ENCODE measurements at places on chromosomes 5 and 9.

- no peak for DNase-seq
These were observed 5.2 kb upstream of the ITGA2 start for GRCh38 chr5:52983731-52984636.

- DNase-seq, result no peak
These were observed 5.1 kb downstream of the ZNF462 start for GRCh38 chr9:106868087-106868486.

GRCh38 chr5:109922381-109922995, 232.8 kb downstream of the MAN2A1 start:
- no peak for DNase-seq

DNA sequence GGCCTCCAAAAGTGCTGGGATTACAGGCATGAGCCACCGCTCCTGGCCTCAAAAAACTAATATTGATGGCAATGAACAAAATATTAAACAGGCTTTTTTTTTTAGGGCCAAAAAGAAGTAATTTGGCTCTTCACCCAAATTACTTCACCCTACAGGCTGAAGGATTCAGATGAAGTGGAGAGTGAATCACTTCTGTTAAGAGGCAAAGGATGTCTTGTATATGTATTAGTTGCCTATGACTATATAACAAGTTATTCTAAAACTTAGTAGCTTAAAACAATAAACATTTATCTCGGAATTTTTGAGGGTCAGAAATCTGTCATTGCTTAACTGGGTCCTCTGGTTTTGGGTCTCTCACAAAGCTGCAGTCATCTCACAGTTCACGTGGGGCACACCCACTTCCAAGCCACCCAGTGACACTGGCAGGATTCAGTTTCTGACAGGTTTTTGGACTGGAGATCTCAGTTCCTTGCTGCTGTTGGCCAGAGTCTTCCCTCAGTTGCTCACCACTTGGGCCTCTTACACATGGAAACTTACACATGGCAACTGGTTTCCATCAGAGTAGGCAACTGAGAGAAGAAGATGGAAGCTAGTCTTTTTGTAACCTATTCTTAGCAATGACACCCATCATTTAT, 66.7 kb downstream of the IQGAP2 start:
- no peak for DNase-seq

DNA sequence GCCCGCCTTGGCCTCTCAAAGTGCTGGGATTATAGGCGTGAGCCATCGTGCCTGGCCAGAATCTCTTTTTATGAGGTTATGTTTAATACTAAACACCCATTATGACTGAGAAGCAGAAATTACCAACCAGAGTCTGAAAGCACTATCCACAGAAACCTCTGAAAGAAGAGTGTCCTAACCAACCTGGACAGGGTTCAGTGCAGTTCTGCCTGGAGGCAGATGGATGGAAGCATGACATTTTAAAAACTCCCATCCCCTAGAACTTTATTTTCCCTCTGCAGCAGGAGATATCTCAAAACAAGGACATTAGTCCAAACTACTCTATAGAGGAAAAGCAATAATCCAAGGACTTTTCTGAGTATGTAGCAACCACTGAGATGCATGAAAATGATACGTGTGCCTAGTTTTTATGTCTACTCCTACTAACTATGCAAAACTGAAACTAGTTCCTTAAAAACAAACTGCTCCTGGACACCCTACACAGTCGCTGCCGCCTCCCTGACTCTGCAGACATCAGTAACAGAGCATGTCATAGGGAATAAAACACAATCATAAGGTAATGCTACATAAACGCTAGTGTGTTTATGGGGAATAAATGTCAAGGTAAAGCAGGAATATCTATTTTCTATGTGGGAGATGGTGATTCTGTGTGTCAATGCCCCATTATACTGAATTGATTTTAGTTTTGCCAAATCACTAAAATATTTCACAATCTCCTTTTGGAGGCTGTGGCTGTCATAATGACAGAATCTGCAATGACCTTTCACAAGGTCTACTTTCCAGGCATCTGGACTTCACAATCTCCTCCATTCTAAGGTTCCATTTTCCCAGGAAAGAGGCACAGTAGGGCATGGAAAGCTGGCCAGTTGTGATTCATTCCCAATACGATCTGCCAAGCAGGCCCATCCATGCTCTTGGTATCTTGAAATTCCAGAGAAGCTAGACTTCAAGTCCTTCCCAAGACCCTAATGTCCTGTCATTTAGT, 122.8 kb downstream of the SIL1 start:
- no peak for DNase-seq

DNA sequence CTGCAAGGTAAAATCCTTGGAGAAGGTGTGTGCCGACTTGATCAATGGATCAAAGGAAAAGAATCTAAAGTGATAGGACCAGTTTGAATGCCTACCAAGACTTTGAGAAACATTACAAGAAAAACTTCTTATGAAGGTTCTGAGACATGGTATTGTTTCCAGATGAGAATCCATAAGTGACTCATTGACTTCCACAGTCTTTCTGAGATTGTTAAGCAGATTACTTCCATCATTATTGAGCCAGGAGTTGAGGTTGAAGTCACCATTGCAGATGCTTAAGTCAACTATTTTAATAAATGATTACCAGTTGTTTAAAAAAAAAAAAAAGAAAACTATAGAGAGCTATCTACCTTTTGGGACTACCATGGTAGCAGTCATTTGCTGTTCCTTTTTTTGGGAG, 7.0 kb downstream of the LNPEP start:
- DNase-seq, result no peak

- DNase-seq, result peak; percentile 21
These were observed 2.1 kb upstream of the NFIB start for GRCh38 chr9:14315875-14316601.

GRCh38 chr5:7876867-7877266, 7.9 kb downstream of the MTRR start:
- no peak for DNase-seq

DNA sequence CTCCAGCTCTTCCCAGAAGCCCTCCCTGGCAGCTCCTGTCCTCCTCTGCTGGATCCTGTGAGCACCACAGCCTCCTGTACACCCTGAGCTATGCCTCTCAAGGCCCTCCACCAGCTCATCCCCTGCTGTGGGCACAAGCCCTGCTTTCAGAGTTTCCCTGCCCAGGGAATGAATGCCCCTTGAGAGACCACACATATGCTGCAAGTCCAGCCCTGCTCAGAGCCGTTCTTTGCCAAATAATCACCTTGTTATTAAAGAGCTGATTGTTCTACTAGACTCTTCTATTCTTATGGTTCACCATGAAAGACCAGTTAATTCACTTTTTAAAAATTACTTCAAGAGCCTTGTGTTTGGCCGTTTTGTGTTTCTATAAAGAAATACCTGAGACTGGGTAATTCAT, 121.5 kb downstream of the MVB12B start:
- no peak for DNase-seq

- peak; percentile 34 for DNase-seq
These were observed 8.2 kb upstream of the SLC46A2 start for GRCh38 chr9:112898872-112899311.

GRCh38 chr5:58294598-58295305, 165.1 kb downstream of the PLK2 start:
- peak; percentile 10 for DNase-seq

- DNase-seq, result peak; percentile 37
These were observed 159.4 kb downstream of the SIL1 start for GRCh38 chr5:139038613-139039305.

GRCh38 chr5:10699987-10700386, 61.0 kb downstream of the DAP start:
- no peak for DNase-seq

- DNase-seq, result no peak
These were observed 406.6 kb downstream of the CTNND2 start for GRCh38 chr5:11497651-11498050.

- DNase-seq, result no peak
These were observed 209.8 kb downstream of the CWC27 start for GRCh38 chr5:64978546-64978945.

- DNase-seq, result no peak
These were observed 130.4 kb upstream of the BASP1 start for GRCh38 chr5:17087035-17087434.

GRCh38 chr5:56064984-56065383, 70.2 kb upstream of the IL6ST start:
- DNase-seq, result no peak

- DNase-seq, result peak; percentile 65
These were observed 349.3 kb downstream of the RAB3C start for GRCh38 chr5:58932057-58932612.

DNA sequence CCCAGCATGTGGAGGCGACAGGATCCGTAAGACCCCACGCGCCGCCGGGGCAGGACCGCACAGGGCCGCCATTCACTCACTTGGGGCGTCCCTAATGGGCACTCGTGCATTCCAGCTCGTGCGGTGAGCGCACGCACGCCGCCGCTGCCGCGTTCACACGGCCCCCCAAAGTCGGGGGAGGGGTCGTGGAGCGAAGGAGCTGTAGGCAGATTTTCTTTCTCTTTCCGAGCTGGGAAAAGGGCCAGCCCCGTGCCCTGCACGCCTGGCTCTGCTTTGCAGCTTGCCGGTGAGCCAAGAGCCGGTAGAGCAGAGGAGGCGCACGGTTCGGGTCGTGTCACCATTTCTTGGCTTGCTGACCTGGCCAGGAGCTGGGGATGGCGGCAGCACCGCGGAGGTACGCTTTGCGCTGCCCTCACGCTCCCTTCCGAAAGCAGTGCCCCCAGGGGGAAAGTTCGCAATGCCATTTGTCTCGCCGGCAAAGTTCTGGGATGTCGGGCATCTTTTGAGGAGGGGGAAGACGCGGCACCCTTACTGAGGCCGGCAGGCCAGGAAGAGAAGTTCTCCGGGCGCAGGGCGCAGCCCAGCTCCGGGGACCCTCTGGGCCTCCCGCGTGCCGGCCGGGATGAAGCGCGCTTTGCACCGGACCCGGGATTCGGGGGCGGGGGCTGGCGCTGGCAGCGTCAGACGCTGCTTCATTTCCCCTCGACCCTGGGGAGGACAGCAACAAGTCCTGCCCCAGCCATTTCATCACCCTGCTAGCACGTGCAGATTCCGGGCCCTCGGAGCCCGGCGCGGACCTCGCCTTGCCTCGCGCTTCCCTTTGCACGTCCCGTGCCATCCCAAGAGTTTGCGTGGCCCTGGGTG, 898 bp downstream of the STC2 start:
- DNase-seq, result peak; percentile 72

DNA sequence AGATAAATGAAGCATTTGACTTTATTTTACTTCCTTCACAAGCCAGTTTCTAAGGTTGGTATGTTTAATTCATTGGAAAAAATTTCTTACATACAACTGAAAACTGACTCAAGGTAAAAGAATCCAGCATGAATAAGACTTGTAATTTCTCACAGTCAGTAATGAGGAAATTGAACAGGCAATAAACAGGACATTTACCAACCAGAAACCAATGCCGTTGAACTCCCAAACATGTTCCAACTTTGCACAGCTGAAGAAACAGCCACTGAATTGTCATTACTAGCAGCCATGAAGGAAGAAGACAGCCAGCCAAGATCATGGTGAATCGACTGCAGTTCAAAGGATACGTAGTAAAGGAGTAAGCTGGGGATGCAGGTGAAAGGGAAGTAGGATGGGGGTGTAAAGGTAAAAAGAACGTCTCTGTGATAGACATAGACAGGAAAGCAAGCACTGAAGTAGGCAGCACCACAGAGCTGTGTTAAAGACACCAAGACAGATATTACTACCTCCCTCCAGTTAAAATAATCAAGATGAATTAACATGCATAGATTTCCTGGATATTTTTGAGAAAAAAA, 21.3 kb upstream of the SLC12A2 start:
- DNase-seq, result no peak

DNA sequence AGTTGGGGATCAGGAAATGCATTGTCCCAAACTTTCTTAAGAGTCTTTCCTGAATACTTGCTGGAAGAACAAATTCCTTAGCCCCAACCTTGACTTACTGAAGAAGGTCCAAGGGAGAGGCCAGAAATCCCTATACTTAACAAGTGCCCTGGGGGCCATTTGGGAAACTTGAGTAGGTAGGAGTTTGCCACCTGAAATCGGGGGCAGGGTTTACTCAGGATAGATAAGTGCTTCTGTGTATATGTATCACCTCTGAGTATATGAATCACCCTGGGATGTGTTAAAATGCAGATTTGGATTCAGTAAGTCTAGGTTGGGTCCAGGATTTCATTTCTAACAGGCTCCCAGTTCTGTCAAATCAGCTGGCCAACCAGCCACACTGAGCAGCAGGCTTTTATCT, 47.9 kb upstream of the MYO10 start:
- DNase-seq, result no peak

GRCh38 chr5:57650360-57651069, 167.9 kb upstream of the ACTBL2 start:
- peak; percentile 87 for DNase-seq

GRCh38 chr5:89930591-89931392, 478.8 kb downstream of the CETN3 start:
- peak; percentile 57 for DNase-seq

GRCh38 chr5:65722575-65723403, 784 bp downstream of the NLN start:
- DNase-seq, result peak; percentile 60

GRCh38 chr9:38432922-38433510, 8.8 kb upstream of the IGFBPL1 start:
- peak; percentile 73 for DNase-seq

DNA sequence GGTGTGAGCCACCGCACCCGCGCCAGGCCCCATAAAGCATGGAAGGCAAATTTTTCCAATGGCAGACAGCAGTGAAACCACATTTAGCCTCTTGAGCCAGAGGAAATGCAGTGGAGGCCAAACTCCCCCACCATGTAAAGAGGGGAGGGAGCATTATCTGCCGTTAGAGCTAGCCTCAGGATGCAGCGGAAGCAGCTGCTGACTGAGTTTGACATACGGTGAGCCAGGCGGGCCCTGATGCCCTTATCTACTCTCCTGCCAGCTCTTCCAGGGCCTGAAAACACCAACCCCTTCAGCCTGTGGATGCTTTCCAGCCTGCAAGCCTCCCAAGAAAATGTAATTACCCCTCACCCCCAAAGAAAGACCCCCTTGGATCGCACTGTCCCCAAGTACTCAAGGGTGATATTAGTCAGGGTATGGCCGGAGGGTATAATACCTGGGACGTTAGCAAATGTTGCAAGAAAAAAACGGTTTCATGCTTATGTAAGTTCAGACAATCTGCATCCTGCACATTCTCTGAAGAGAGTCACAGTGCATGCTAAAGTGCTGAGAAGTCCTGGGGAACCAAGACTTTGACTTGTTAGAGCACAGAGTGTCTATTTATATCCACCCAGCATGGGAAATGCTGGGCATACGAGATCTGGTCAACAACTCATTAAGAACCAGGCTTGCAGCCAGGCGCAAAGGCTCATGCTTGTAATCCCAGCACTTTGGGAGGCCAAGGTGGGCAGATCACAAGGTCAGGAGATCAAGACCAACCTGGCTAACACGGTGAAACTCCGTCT, 11.3 kb upstream of the GGTA1 start:
- DNase-seq, result no peak

- no peak for DNase-seq
These were observed 233.7 kb upstream of the IL12B start for GRCh38 chr5:159564031-159564430.
